ENCODE measurements at places on chromosomes 7 and 10.

DNA sequence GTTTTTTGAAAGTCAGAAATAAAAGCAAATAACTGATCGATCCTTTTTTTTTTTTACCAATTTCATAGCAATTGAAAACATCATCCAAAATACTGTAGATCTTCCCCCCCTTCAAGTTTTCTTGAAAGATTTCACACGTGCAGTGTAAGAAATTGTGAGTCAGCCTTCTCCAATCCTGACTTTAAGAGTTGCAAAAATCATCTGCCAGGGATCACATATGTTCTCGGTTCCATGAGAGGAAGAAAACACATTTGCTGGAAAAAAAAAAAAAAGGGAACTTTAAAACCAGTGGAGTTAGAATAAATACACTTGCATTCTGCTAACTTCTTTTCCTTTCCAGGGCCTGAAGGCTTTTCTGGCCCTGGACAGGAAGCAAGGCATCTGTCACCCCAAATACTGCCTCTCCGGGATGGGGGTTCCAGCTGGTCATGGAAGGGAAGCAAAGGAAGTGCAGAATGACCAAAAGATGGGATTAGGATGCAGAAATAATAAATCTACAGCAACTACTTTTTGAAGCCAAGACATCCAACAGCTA lies 198.4 kb upstream of the KIAA1217 start:
- no peak for DNase-seq

DNA sequence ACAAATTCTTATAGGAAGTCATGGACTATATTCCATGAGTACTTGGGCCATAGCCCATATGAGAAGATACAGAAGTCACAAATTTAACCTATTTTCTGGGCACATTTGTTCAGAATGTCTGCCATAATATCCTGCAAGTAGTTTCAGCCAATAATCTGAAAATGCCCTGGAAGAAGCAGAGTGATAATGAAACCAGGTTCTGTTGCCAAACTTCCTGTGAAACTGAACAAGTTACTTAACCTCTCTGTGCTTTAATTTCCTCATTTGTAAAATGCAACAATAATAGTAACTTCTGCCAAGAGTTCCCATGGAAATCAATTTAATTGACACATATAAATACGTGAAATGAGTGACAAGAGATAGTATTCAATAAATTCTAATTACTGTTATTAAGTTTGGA lies 88.8 kb downstream of the SEMA3C start:
- no peak for DNase-seq

DNA sequence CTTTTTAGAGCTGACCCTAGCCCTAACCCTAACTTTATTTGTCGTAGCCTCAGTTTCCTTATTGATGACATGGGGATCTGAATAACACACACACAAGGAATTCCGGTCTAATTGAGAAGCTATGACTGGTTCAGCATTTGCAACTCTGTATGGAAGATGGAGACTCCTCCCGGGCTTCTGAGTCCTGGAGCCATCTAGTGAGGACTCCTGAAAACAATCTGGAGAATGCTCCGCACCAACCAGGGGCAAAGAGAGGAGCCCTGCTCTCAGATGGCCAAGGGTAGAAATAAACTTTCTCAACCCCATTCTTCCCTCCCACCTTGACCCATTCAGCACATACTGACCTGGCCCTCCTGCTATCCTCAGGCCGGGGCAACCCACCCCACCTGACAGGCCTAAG lies 26.4 kb downstream of the MBL2 start:
- DNase-seq, result no peak

DNA sequence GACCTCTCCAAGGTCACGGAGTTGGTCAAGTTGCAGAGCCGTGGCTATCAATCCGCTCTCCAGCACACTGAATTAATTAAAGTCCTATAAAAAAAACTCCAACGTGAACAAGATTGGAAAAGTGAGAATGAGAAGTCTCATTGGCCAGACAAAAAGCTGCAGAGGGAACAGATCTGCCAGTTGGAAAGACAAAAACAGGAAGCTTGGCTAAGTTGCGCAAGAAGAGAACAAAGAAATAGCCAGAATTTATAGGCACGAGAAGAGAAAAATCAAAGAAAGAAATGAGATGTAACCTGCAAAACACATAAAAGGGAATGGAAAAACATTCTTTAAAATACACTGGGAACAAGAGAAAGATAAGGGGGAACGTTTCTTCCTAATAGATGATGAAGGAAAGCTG lies 45.7 kb upstream of the CRTAC1 start:
- DNase-seq, result no peak

- DNase-seq, result no peak
Observed at GRCh38 chr7:90972906-90973550, 291.2 kb upstream of the FZD1 start.
